C1 segment of cervical spinal cord (tissue), 14 donors: ENCODE measurements at places on chromosomes 2 and 18.

DNA sequence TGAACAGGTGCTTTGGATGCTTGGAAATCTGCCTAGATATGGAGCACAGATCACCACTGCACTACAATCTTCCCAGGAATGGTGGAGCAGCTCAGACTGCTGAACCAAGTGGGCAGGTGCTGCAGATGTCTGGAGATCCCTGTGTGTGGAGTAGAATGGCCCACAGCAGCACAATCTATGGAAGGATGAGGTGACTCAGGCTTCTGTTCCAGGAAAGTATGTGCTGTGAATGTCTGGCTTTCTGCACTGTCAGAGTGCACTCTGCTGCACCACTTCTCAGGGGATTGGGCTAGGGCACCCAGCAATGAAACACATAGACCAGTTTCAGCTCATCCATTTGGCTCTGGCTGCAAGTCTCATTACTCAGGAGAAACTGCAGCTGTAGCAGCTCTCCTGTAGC is 865.4 kb upstream of the NXPH2 start:
- DNase-seq: no peak

DNA sequence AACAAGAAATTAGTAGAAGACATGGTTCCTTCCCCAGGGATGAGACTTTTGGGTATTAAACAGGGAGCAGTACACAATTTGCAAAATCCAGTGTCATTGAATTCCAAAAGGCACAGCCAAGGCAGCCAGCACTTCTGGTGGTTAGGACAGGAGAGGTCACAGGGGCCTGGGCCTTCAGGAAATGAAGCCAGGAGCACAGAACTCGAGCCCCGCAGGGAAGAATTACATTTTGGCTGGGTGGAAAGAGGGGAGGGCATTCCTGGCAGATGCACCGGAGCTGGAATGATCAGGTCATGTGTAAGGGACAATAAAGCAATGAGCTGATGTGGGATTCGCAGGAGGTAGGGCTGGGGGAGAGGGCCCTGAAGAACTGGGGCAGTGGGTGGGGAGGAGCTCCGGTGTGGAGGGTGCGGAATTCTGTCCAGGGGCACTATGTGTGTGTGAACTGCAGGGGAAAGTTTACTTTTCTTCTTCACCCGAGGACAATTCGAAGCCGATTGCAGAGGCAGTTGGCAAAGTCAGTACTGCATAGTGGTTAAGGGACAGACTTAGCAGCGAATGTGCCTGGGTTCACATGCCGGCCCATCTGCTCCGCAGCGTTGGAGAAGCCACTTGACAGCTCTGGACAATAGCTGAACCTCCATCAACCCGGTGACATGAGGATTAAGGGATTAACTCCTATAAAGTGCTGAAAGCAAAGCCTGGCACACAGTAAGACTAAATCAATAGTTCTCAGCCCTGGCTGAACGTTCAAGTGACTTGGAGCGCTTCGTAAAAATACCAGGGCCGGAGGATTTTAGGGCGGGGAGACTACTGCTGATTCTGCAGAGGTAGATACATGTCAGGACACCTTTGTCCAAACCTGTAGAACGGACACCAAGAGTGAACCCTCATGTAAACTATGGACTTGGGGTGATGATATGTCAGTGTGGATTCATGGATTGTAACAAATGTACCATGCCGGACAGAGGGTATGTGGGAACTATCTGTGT is 36.4 kb downstream of the ALPK2 start:
- no peak for DNase-seq

DNA sequence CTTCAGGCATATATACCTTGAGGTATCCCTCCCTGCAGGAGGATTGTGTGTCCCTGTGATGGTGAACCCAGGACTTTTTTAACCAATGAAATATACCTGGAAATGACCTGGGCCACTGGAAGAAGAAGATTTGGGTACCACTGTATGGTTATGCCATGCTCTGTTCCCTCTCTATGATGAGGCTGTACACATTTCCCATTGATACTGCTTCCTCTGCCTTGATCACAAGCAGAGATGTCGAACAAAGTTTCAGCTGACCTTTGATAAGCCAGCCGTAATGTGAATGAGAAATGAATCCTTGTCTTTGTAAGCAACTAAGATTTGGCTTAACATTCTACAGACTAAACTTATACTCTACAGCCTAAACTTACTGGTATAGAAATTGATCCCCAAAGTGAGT is 78.4 kb upstream of the SPOPL start:
- DNase-seq: no peak

DNA sequence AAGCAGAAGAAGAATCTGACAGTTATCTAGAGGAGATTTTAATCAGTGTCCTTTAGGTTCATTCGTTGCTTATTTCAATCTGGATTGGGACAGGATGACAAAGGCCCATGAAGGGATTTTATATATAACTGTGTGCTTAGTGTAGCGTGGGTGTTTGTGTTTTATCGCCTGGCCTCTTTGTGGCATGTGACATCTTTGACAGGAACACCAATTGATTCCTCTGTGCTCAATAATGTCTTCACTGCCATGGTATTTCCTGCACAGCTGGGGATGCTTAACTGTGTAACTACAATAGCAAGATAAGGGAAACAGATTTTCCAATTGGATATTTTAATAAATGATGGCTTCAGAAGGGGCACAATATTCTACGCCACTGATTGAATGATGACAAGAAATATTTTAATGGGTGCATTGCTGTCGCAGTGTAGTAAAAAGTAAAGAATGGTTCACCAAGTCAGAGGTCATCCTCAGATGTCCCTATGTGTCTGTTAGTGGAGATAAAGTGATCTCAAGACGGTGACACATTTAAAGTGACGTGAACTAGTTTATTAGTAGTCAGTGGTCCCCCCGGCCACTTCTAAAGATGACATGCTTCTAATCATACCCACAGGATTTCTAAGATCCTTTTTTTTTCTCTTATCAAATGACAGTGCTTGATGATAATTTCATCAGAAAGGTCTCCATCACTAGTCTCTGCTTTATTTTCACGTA is 160.4 kb downstream of the AGAP1 start:
- no peak for DNase-seq

GRCh38 chr2:100957996-100958653 is 44.0 kb upstream of the RPL31 start:
- no peak for DNase-seq

- DNase-seq: no peak
Observed at GRCh38 chr2:212346865-212347264, 191.7 kb downstream of the ERBB4 start.

GRCh38 chr2:208093128-208093527 is 31.2 kb downstream of the CRYGD start:
- DNase-seq: no peak

GRCh38 chr2:30280596-30281434 is 49.5 kb downstream of the LBH start:
- DNase-seq: no peak

GRCh38 chr2:2456721-2457120 is 125.6 kb upstream of the MYT1L start:
- DNase-seq: no peak

DNA sequence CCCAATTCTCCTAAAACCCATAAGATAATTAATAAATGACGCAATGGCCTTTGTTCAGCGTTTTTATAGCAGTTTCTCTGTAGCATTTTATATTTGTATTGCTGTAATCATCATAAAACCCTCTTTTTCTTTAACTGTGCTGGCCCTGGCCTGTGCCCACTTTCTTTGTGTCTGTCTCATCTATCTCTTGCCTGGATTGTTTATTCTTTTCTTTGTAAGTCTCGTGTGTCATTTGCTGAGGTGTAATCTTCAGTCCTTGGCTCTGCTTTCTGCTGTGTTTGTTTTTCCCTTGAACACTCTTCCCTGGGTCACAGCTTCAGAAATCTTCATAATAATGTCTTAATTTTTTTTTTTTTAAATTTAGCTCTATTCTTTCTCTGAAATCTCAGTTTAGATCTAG is 525.8 kb upstream of the LINC00305 start:
- DNase-seq: no peak

DNA sequence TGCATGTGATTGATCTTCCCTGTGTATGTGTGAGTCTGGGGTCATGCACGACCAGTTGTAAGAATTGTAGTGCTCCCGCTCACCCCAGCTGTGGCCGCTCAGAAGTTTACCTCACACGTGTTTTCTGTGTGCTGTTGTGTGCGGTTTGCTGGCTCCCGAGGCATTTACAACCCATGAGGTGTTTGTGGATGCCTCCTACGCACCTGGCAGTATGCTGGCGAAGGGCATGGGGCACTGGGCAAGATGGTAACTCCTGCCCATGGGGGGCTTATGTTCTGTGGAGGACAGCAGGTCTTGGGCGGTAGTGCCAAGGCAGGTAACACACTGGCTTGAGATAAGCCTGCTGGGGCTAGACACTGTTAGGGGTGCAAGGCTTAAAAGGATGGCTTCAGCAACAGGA is 102.6 kb upstream of the HS6ST1 start:
- DNase-seq: no peak

GRCh38 chr2:234136461-234136860 is 86.0 kb downstream of the SPP2 start:
- DNase-seq: no peak

GRCh38 chr2:99786636-99787390 is 297.0 kb upstream of the REV1 start:
- no peak for DNase-seq

GRCh38 chr2:98899041-98899702 is 36.9 kb downstream of the CRACDL start:
- no peak for DNase-seq

DNA sequence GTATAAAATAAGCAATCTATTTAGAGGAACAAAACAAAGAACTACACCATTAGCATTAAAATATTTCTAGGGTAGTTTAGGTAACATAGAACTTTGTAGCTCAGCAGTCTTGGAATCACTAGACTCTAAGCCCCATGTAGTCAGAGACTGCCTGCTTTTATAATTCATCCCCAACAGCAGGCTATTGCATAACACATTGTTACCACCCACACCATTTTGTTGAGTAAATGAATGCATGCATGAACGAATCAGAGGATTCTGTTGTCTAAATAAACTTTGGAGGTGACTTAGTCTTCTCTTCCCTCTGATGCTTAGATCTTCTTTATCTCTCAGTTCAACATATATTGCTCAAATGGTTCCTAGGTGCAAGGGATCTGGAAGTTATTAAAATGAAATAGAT is 167.6 kb upstream of the TNP1 start:
- DNase-seq: no peak

GRCh38 chr2:15323227-15323626 is 237.9 kb downstream of the NBAS start:
- DNase-seq: no peak
